ENCODE measurements at places on chromosomes 7 and 10. TPM values are rescaled to one million over a fixed set of nuclear protein-coding genes. Genes with fewer than 3 reads are reported as not detected.

The TMEM236 gene
- 59.9 TPM for total RNA-seq

DNA sequence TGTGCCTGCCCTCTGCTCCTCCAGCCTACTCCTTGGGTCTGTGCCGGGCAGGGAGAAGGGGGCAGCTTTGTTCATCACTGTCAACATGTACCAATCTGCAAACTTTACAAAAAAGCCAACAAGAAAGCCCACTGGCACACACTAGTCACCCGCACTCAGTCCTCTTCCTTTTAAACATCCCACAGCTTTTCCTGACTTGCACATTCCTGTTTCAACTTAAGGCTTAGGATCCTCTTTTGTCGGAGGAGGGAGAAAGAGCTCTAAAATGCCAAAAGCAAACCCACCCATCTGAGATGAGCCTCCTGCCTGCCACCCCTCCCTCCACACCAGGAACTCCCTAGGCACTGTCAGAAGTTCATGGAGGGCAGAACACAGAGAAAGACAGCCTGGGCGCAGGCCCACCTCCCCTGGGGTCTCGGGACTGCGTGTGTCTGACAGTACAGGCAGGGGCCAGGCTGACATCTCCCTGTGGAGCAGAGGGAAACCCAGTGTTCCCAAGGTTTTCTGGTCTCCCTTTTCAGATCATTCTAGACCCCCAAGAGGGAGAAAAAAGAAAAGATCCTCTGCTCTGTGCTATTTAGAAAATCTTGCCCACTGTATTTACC, 5.4 kb downstream of the PDIA4 start:
- DNase-seq = no peak

DNA sequence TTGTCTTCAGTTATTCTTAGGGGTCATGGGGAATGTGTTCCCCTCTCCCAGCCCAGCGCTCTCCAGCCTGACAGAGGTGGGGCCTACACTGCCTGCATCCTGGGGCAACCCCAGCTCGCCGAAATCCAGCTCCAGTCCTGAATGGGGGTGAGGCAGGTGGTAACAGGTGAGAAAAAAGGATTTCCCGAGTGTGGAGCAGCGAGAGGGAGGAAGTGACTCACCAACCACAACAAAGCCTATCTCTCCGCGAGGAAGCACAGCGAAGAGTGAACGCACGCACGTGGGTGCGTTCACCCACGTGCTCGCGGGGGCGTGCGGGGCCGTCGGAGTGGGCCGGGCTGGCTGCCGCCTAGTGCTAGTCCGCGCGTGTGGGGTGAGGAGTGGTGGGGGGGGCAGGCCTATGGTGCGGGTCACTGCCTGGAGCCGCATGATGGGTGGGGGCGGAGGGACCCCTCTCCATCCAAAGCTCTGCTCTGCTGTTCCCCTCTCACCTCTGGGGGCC, 855 bp upstream of the PALD1 start:
- DNase-seq = peak; percentile 51

The OPN1SW gene
- total RNA-seq = not detected

GRCh38 chr7:36439624-36440023, 50.0 kb downstream of the ANLN start:
- DNase-seq = no peak
